Ovary (tissue), 10 donors: ENCODE measurements at places on chromosomes 3 and 15.

DNA sequence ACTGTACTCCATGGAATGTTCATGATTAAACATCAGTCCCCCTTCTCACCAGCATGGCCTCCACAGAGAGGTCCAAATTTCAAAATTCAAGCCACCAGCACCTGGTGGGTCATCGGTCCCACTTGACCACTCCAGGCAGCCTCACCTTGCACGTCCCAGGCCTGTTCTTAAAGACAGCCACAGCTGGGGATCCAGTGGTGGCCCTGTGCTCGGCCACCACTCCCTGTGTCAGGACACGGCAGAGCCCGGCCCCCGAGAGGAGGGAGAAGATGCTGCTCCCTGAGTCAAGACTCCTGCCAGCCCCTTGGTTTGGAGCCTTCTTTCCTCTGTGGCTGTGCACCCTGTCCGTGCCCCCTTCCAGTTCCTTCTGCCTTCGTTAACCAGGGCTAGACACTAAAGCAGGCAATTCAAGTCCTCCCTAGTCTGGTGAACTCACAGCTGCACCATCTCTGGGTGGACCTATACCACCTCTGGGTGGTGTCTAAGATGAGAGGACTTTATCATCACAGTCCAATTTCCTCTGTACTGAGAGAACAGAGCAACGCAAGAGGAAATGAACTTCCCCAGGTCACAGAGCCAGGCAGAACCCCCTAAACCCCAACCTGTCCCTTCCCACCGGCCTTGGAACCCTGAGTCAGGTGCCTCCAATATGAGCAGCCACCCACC, 97.1 kb downstream of the MEGF11 start:
- no peak for DNase-seq

GRCh38 chr15:78220713-78221112, 13.7 kb downstream of the ACSBG1 start:
- no peak for DNase-seq

- no peak for DNase-seq
These were observed 5.9 kb downstream of the USP3 start for GRCh38 chr15:63509955-63510940.

- no peak for DNase-seq
These were observed 40.9 kb downstream of the NR1D2 start for GRCh38 chr3:23985747-23986544.

GRCh38 chr3:181454451-181455027, 257.2 kb upstream of the SOX2 start:
- no peak for DNase-seq

- DNase-seq, result no peak
These were observed 6.8 kb upstream of the GATA2 start for GRCh38 chr3:128499724-128500275.

DNA sequence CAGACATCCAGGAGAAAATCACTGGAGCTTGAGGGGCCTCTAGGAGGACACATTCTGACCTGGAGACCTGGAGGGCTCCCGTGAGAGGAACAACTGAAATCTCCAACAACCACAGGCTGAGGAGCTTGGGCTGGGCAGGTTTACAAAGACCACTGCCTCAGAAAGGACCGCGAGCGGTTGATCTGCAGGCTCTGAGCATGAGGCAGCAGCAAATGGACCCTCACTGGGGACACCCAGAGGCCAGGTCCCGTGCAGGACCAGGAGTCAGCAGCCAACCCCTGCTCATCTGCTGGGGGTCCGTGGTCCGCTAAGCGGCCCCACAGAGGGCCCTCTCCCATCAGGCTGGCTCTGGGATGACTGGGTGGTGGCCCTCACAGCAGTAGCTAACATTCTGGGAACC, 10.5 kb upstream of the EPHB3 start:
- no peak for DNase-seq

- no peak for DNase-seq
These were observed 95.1 kb downstream of the TP63 start for GRCh38 chr3:189726277-189726676.

DNA sequence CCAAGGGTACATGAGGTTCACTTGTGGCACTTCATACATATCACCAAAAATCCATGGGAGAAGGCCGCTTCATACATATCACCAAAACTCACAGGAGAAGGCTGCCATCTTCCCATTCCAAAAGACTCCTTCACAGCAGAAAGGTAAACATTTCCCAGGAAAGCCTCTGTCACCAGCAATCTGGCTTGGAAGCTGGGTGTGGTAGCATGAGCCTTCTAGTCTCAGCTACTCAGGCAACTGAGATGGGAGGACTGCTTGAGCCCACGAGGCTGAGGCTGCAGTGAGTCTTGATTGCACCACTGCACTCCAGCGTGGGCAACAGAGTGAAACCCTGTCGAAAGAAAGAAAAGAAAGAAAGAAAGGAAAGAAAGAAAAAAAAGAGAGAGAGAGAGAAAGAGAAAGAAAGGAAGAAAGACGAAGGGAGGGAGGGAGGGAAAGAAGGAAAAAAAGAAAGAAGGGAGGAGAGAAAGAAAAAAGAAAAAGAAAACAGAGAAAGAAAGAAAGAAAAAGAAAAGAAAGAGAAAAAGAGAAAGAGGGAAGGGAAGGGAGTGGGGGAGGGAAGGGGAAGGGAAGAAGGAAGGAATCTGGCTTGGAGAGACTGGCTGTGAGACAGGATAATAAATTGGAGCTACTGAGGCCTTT, 7.2 kb downstream of the LRIG1 start:
- no peak for DNase-seq

DNA sequence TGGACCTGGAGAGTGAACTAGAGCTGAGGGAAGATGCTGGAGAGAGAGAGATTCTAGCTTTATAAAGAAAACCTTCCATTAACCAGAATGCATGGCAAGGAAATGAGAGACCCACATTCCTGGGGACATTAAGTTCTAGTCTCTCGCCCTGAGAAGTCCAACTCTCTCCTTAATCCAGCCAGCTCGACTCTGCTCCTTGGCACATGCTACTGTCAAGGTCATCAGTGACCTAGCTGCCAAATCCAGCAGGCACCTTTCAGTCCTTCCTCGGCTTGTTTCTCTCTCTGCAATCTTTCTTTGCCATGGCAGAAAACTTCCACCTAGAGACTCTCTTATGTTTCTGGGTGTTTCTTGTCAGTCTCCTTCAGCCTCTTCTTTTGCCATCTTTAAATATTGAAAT, 40.3 kb downstream of the DGKG start:
- DNase-seq, result no peak

GRCh38 chr3:187025254-187025655, 94.9 kb downstream of the ST6GAL1 start:
- no peak for DNase-seq

- no peak for DNase-seq
These were observed 1.2 kb downstream of the GPR15 start for GRCh38 chr3:98532709-98533571.

DNA sequence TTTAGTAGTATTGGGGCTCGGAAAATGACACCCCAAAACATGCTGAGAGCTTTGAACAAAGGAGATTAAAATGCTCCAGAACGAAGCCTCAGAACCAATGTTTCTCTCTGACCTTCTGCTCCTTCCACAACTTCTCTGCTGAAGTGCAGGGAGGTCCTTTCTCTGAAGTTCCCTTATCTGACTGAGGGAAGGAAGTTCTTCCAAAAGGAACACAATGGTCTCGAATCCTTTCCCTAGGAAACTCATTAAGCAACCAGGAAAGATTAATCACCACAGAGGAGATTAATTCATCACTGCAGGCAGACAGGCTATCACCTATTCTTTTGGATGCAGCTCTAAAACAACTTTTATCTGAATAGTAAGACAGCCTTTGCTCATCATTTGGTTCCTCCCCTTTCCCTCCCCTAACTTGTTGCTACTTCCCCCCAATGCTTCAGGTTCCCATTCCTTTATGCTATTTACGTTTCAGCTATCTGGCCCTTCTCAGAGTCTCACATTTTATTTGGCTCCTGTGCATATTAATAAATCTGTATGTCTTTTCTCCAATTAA, 18.2 kb upstream of the WDR49 start:
- no peak for DNase-seq

- no peak for DNase-seq
These were observed 212.6 kb downstream of the KCNMB2 start for GRCh38 chr3:178748874-178749273.

DNA sequence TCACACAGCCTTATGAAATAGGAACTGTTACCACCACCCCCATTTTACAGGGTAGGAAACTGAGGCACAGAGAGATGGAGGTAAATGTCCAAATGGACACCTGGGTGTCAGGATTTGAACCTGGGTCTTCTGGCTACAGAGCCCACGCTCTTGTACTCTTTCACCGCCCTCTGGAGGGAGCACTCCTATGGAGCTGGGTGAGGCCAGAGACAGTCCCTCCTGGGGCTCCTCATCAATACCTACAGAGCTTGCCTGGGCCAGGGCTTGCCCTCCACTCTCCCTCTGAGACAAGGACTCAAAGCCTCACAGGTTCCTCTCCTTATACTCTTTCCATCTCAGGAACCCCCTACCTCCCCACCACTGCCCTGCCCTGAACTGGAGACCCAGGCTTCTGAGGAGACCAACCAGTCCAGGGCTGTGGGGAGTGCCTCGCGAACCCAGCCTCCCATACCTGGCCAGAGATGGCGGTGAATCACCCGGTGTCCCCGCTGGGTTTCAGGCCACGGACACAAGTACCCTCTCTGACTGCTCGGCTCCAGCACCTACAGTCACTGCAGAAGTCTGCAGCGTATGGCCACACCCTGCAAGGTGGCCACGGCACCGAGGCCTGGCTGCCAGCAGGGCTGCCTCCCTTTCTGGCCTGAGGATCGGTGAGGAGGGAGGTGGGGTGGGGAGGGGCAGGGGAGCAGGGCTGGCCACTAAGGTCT, 22.1 kb upstream of the ATP2B2 start:
- no peak for DNase-seq

DNA sequence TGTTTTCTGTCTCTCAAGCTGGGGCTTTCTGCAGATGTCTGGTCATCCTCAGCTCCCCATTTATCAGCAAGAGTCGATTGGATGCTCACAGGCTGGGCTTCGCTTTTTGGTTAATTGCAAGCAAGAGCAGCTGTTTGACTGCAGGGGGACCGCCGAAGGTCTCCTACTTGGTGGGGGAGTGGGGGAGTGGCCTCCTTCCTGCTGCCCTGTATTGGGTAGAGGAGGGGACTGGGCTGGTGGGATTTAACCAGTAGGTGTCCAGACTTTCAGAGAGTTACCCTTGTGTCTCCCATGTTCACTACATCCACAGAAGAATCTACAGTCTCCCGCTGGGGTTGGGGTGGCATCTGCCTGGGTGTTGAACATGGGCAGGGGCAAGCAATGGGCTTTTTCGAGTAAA, 78.7 kb downstream of the PLXNA1 start:
- DNase-seq, result no peak

- no peak for DNase-seq
These were observed 50.6 kb upstream of the AKAP13 start for GRCh38 chr15:85329561-85330422.

DNA sequence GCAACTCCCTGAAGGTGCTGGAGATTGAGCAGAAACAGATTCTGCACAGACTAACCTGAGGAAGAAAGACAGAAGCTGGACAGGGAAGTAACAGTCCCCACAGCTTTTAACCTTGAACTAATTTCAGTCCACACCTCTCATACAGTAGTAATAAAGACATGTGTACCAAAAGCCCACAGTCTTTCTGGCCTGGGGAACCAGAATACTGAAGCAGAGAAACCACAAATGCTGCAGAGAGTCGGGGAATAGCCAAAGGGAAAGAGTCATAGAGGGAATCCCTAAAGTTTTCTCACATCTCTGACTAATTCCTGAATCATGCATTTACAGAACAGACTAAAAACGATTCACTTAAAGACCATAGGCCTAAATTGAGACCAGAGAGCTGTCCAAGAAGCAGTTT, 503.4 kb upstream of the NECTIN3 start:
- no peak for DNase-seq

GRCh38 chr15:40011303-40011702, 27.7 kb downstream of the SRP14 start:
- no peak for DNase-seq

GRCh38 chr3:172305552-172305951, 142.7 kb downstream of the GHSR start:
- no peak for DNase-seq

DNA sequence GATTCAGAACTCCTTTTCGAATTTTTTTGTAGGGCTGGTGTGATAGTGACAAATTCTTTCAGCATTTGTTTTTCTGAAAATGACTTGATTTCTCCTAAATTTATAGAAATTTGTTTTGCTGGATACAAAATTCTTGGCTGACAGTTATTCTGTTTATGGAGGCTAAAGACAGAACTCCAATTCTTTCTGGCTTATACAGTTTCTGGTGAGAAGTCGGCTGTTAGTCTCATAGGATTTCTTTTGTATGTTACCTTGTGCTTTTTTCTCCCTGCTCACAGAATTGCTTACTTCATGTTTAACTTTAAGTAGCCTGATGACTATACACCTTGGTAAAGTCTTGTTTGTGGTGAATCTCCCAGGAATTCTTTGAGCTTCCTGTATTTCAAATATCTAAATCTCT, 1264.6 kb downstream of the NSUN3 start:
- no peak for DNase-seq

- DNase-seq, result no peak
These were observed 152.6 kb downstream of the GREM1 start for GRCh38 chr15:32870240-32871033.

DNA sequence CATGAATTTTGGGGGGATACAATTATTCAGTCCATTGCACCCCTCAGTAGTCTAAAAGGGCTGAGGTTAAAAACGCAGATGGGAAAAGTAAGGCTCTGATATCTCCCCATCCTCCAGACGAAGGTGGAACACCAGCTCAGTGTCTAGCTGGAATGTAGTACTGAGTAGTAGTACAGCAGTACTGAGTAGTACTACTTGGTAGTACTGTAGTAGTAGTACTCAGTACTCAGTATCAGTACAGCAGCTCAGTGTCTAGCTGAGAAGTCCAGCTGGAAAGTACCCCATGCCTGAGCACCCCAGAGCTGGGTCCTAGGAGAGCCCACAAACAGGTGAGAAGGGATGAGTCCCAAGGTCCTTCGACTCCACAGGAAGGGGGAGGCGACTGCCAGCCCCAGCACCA, 148.7 kb downstream of the XXYLT1 start:
- DNase-seq, result no peak

GRCh38 chr15:87753539-87753938, 503.0 kb downstream of the NTRK3 start:
- DNase-seq, result no peak

DNA sequence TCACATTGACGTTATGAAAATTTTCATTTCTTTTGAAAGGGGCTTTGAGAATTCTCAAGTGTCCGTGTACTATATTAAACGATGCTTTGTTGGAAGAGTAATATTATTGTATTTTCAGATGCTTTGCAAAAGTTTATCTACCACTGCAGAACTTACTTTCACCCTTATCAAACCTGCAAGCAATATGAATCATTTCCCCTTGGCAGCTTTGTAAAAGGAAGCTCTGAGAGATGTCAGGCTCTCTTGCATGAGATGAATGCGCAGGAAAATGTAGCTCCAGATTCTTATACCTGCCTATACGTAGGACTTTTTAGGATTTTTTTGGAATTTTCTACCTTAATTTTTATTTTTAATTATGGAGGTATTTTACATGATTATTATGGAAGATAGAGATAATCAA, 34.5 kb downstream of the GPD1L start:
- no peak for DNase-seq

DNA sequence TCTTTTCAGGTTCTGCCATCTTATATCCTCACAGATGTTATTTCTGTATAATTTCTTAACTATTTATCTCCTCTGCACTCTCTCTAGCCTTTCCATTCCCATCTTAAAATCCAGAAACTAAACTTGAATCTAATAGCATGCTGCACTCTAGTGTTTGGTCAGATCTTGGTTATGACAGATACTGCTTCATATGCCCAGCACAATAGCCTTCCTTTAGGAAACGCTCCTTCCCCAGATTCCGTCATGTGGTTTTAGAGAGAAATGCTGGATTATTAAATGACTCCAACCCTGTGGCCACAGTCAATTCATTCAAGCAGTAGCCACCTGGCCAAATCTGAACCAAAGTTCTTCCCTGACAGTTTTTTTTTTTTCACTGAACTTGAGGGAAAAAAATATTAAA, 19.4 kb downstream of the RASGRP1 start:
- no peak for DNase-seq
